Temporal lobe (tissue), 4 donors: ENCODE measurements at places on chromosomes 6 and 20. TPM values are rescaled to one million over a fixed set of nuclear protein-coding genes. Genes with fewer than 3 reads are reported as not detected.

The PPT2 gene
- total RNA-seq, result 15.5 TPM

The OR2H1 gene
- not detected for total RNA-seq

The NHLRC1 gene
- 1.2 TPM for total RNA-seq

The ANGPT4 gene
- total RNA-seq, result not detected

The EPB41L1 gene
- total RNA-seq, result 94.7 TPM

The SEC23B gene
- 53.8 TPM for total RNA-seq

The TRAPPC3L gene
- total RNA-seq, result under 0.01 TPM

The HEY2 gene
- total RNA-seq, result 0.98 TPM

The SUMO4 gene
- 4.2 TPM for total RNA-seq

The C20orf202 gene
- 0.49 TPM for total RNA-seq

The SLC22A7 gene
- total RNA-seq, result 0.25 TPM

The RIMS4 gene
- 46.0 TPM for total RNA-seq

The SPTLC3 gene
- total RNA-seq, result 0.98 TPM

The THEMIS gene
- 0.25 TPM for total RNA-seq

The RIPOR3 gene
- total RNA-seq, result 0.98 TPM

The SYCP2L gene
- total RNA-seq, result 7.1 TPM

The SFTA2 gene
- not detected for total RNA-seq

The OVOL2 gene
- total RNA-seq, result 1.5 TPM

The GNAS-AS1 gene
- 0.49 TPM for total RNA-seq

The ADGRB3 gene
- total RNA-seq, result 110 TPM

The TRIM26 gene
- total RNA-seq, result 14.3 TPM

The SLC17A5 gene
- 17.0 TPM for total RNA-seq

The HDAC2 gene
- 235 TPM for total RNA-seq

The RRAGD gene
- total RNA-seq, result 60.2 TPM

The AMD1 gene
- total RNA-seq, result 79.7 TPM
